ENCODE measurements at places on chromosomes 6 and 20.

GRCh38 chr6:163694072-163694471 lies 279.6 kb downstream of the QKI start:
- no peak for DNase-seq

DNA sequence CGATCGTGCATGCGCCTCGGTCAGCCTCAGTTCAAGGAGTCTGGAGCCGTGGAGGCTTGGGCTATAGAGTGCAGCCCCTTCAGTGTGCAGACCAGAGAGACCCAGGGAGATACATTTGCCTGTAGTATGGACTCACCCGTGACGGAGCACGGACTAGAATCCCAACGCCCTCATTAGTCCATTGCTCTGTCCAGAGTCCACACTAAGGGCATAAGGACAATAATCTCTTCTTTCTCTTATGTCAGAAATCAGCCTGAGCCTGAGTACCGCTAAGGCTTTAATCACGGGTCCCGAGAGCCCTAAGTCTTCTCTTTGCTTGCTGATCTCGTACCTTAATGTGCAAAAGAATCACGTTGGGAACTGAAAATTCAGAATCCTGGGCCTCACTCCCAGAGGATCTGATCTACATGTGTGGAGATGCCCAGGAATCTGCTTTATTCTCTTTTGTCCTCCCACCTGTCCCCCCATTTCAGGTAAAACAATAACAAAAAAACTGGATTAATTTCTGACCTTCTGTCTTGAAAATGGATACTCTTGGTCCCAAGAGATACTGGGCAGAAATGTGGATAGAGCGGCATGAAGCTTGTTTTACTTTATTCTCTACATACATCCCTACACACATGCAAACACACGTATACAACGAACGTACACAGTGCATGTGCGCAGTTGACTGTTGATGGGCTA lies 671 bp downstream of the BPHL start:
- peak; percentile 42 for DNase-seq

DNA sequence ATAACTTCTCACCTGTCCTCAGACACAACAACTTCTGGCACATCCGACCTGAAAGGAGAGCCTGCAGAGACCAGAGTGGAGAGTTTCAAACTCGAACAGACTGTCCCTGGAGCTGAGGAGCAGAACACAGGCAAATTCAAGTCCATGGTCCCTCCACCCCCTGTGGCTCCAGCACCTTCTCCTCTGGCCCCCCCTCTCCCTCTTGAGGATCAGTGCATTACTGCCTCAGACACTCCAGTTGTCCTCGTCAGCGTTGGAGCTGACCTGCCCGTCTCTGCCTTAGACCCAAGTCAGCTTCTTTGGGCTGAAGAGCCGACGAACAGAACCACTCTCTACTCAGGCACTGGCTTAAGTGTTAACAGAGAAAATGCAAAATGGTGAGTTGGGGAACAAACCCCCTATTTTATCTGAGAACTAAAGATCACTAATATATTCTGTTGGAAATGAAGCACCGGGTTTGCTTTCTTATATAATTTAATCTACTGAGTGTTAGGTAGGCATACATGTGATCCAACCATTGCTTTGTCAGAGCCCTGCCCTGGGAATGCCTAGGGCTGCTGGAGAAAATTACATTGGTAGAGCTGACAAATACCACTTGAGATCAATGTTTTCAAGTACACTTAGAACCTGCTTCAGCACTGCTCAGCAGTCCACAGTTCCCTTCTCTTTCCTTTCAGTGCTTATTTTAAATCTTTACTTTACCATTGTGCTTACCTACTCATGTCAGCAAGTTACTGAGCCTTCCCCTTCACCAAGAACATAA lies 77.5 kb upstream of the LTV1 start:
- DNase-seq = no peak

- peak; percentile 36 for DNase-seq
Observed at GRCh38 chr6:51350308-51350904, 531.7 kb downstream of the TFAP2B start.

DNA sequence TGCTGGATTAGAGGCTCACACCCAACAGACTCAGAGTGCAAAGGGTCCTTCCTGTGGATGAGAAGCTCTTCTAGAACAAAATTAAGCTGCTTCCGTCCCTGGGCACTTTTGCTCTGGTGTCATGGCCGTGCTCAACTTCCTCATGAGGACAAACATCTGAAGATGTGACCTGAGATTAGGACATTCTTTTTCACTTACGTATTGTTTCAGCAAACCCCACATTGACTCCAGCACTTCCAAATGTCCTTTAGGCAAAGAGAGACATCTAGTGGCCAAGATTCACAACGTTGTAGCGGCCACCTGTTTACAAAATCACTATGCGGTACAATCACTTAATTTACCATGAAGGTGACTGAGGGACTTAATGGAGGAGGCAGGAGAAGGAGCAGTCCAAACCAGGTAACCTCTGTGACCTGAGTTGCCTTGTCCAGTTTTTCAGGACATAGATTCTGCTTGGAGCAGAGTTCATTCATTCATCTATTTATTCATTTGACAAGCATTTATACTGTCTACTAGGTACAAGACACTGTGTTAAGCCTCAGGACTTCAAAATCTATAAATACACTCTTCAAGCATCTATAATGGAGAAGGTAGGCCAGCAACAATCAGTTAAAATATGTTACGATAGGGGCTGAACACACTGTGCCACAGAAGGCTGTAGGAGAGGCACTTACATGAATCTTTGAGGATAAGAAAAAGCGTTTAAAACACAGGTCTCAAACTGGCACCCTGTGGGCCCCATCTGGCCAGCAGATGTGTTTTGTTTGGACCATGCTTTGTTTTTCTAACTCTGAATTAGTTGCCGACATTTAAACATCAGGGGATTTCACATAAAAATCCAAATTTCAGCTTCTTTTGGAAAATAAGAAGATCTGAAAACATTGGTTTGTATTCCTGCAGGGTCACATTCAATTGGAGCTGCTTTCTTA lies 5.6 kb upstream of the ADGRF1 start:
- peak; percentile 94 for DNase-seq

DNA sequence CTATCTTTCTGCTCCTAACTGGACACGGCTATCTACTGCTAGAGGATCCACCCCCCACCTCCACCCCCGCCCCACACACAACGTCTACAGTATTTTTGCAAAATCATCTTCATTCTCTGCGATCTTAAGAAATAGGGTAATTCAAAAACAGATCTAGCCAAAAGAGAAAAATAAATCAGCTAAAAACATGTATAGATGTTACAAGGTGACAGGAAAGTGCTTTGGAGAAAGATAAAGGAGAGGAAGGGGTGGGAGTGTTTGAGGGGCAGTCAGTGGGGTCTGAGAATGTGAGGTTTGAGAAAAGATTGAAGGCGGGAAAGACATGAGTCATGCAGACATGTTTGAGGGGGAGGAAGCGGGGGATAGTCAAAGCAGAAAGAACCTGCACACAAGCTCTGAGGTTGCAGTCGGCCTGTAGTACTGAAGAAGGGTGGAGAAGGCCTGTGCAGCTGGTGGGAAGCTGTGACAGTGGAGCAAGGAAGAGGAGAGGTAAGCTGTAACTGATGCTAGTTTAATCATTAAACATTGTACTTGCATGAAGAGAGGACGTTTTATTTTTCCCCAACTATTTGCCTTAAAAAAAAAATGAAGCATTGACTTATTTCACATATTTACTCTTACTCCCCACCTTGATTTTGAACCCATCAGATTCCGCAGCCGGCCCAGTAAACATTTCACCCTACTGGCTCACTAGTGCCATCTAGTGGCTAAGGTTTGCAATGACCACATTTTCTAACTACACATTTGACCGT lies 332.6 kb downstream of the ADGRB3 start:
- DNase-seq = peak; percentile 62

DNA sequence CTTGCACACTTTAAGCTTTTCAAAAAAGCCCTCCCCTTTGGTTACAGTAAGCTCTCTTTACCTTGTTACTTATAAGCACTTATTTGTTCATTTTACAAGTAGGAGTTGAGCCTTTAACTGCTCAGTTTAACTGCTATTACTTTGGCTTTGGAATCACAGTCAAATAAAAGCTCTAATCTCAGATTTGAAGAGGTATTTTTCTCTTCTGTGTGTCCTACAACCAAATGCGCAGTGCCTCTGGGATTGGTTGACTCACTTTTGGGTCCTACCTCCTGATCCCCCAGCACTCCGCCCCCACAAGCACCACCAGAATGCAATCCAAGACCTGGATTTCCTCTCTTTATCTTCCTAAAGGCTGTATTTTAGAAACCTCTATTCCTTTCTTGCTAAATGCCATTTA lies 2.5 kb downstream of the NCOA7 start:
- DNase-seq = no peak

DNA sequence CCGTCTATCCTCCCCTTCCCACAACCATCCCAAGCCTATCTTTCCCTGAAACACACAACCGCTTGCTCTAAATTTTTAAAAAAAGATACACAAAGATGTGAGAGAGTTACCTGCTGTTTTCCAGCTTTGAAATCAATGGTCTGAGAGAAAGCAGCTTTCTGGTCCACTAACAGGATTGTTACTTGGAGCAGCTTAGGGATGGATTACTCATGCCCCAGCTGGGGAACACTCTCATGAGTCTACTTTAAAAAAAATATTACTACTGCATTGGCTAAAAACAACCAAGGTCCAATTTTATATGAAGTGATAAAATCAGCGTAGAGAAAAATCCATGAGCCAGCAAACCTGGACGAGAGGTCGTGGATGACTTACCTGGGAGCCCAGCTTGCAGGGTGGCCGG lies 29.6 kb upstream of the FOXC1 start:
- DNase-seq = no peak

DNA sequence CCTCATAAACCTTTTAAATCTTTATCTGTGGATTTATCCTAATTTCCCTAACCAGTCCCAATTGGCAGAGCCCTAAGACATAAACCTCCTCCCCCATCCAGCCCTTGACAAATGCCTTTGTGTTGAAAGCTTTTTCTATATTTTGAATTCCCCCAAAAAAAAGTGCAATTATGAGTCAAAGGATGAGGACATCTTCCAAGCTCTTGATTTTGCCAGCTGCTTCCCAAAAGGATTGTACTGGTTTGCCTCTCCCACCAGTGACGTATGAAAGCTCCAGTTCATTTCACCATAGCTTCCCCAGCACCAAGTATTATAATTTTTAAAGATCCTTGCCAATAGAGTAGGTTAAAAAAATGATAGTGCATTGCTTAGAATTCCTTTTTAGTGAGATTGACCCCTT lies 38.9 kb downstream of the SIRPA start:
- no peak for DNase-seq

- DNase-seq = no peak
Observed at GRCh38 chr6:35775031-35775430, 1.4 kb upstream of the CLPSL2 start.

DNA sequence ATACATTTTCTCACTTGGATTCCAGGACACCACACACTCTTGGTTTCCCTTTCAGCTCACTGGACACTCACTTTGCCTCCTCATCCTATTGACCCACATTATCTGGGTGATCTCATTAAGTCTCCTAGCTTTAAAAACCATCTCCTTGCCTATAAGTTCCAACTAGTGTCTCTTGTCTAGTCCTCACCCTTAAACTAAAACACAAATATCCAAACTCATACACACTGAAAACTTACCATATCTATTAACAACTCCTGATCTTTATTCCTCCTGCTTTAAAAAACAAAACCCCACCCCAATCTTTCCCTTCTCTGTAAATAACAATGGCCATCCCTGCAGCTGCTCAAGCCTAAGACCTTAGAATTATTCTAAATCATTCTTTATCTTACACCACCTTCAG lies 3.5 kb upstream of the SMIM28 start:
- DNase-seq = no peak

GRCh38 chr6:165632194-165632593 lies 30.8 kb downstream of the PDE10A start:
- DNase-seq = no peak

All from kidney tubule cell (primary cell).